ENCODE measurements at places on chromosomes 5 and 9.
A peak's percentile ranks its signal among the peaks of the same experiment; 100 is the strongest.

DNA sequence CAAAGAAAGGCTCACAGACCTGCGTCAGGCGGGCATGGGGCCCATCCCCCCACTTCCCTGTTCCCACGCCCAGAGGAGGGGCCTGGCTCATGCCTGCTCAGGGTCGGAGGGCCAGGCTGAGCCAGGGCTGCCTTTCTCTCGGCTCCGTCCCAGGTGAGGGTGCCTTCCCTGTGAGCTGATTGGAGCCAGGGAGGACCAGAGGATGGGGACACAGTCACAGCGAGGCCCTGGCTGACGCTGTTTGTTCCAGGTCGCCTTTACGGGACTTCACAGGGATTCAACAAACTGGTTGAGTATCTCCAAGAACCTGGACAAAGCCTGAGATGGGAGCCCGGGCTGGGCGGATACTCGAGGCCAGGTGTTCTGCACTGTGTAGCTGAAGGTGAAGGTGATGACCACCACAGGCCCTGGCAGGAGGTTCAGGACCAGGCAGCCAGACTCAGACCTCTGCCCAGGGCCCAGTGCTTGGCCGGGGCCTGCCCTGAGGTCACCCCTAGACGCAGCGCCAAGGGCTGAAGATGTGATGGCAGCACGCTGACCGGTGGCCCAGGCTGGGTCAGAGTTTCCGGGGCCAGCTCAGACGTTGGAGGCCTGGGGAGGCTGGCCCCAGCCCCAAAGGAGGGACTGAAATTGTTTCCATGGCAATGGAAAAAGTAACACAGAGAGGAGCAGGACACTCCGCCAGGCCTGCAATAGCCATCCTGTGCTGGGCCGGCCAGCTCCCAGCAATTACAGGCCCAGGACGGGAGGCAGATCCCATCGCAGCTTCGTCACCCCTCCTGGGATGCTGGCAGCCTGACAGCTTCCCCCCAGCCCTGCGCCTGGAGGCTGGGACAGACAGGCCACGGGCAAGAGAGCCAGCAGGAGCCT lies 65.3 kb upstream of the ADAMTS2 start:
- no peak for DNase-seq

GRCh38 chr5:134188092-134188491 lies 11.3 kb upstream of the SKP1 start:
- DNase-seq, result no peak

DNA sequence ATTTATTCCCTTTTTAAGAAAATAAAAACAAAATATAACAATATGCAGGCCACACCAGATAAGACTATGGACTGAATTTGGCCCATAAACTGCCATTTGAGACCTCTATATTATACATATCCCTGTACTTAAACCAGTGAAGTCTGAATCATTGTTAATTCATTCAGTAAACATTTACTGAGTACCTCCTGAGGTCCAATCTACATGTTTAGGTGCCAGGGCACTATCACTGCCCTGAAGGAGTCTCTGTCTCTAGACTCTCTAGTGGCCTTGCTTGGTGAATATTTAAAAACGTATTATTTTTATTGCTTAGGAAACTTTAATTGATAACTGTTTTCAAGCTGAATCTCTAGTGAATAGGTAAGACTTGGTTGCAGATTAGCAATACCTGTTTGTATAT lies 74.7 kb upstream of the ELL2 start:
- no peak for DNase-seq

DNA sequence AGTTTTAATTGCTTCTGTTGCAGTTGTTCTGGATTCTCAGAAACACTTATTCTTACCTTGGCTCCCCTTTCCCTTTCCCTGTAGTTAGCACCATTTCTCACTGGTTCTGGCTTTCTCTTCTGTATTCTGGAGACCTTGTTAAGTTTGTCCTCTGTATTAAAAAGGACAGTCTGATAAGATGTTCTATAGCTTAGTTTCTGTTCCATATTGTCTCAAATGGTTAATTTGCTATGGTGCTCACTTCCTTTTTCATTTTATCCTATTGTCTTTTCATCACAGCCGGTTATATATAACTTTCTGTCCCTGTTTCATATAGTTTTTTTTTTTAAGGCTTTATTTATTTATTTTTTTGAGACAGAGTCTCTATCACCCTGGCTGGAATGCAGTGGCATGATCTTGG lies 41.4 kb upstream of the KIAA1958 start:
- no peak for DNase-seq

GRCh38 chr5:9058161-9058560 lies 487.7 kb downstream of the SEMA5A start:
- no peak for DNase-seq

GRCh38 chr5:119397518-119398380 lies 41.9 kb downstream of the TNFAIP8 start:
- peak; percentile 84 for DNase-seq

DNA sequence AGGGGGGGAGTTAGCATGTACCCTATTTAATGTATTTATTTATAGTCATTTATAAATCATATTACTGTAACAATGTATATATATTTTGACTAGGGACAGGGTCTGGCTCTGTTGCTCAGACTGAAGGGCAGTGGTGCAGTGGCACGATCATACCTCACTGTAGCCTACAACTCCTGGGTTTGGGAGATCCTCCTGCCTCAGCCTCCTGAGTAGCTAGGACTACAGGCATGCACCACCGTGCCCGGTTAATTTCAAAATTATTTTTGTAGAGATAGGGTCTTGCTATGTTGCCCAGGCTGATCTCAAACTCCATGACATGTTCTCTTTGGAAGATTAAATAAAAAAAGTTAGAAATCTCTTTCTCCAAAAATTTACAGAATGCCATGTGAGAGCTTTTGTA lies 52.8 kb downstream of the ARHGEF28 start:
- DNase-seq, result no peak

DNA sequence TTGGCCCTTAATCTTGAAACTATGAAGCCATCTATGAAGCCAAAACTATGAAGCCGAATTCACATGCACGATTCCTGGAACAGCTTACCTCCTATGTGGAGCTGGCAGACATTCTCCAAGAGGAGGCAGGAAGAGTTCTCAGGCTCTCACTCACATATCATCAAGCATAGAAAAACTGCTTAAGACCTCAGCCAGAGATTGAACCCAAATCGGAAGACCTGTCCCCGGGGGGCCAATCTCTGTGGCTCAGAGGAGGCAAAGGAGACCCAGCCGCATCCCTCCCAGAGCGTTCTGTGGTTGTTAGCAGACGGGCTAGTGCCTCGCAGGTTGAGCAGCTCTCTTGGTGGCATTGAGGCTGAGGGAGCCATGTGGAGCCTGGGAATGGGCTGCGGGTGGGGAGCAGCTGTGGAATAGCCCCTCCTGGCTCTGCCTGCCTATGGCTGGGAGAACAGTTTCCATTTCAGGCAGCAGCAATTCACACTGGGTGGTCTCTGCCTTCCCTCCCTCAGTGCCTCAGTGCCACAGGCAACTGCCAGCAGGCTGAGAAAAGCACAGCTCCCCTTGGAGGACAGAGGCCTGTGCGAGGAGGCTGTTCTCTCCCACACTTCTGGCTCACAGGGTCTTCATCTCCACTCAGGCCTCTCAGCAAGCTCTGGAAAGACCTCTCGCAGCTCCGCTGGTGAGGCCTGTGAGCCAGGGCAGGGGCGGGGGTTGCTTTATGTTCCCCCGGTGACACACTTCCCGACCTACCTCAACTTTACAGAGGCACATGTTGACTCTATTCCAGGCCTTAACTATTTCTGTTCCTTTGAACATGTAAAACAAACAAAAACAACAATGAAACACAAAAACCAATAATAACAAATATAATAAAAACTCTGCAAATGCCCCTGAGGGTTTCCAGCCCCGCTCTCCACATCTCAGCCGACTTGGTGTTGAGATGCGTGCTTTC lies 17.4 kb upstream of the TMEM174 start:
- DNase-seq, result peak; percentile 61

- DNase-seq, result no peak
Measured at GRCh38 chr5:2534970-2535369, 216.5 kb downstream of the IRX2 start.

DNA sequence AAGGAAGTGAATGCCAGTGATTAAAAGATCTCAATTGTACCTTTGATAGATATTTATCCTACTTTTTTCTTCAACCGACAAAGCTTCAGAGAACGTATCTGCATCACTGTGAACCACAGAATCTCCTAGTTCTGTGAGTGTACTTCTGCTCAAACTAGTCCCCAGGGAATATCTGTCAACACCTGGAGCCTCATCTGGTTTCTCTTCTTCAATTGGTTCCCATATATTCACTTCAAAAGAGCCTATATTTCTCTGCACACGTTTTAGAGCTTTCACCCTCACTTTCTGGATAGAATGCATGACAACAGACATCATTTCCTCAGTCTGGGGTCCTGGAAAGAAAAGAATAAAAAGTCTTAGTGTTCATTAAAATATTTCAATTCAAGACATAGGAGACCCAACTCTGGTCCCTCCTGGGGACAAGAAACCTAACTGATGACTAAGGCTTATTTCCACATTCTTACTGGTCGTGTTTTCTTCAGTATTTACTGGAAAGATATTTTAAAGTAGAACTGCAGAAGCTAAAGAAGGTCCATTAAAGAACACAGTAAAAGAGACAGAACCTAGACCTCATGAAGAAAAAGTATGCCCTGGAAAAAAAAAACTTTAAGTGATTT lies 64.3 kb downstream of the CPLANE1 start:
- peak; percentile 7 for DNase-seq

GRCh38 chr9:87659534-87660419 lies 66.1 kb upstream of the CTSL start:
- no peak for DNase-seq

GRCh38 chr9:37974506-37975173 lies 70.7 kb upstream of the SLC25A51 start:
- no peak for DNase-seq

- no peak for DNase-seq
Measured at GRCh38 chr5:1343931-1344901, 683 bp downstream of the CLPTM1L start.

- DNase-seq, result no peak
Measured at GRCh38 chr9:23728736-23729135, 97.3 kb downstream of the ELAVL2 start.

DNA sequence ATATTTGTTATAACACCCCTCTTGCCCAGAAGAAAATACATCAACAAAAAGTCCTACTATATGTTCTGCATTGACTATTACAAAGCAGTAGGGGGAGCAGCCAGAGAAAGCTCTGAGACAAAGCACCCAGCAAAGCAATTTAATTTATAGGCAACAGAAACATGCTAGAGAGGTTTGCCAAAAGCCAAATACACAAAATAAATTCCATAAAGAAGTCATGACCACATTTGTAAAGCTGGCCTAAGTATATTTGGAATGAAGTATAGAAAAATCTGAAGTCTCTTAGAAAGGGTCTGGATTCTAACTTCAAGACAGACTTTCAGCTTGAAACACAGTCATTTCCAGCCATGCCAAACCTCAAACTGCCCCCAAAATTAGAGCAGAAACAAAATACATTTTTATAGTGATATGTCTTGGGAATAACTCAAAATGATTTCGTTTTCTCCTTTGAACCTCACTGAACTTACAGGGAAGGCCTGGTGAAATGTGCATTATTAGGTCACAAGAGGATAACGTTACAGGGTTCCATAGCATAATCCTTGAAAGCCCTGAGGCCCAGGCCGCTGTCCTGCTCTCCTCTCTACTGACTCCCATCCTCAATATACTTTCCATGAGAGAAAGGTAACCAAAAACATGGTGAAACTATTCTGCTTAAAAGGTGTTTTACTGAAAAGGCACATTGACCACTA lies 451.8 kb downstream of the RAB3C start:
- DNase-seq, result peak; percentile 78

DNA sequence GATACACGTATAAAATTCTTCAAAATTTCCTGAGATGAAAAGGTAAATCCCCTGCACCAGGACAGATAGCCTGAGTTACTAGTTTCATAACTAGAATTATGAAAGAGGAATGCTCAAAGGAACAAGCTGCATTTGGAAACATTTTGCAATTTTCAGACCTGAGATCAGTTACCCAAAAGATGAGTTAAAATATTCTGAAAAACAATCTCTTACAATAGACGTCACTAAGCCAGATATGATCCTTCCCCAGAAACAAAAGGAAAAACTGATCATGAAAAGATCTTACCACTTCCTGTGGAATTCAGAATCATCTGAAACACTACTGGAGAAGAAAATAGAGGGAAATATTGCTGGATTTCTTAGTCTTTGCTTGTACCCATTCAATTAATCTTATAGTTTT lies 204.7 kb downstream of the ARRDC3 start:
- DNase-seq, result no peak

- no peak for DNase-seq
Measured at GRCh38 chr5:11903614-11904264, 507 bp downstream of the CTNND2 start.

All from fibroblast of skin of abdomen (primary cell).